Renal pelvis (tissue), 12 donors: ENCODE measurements at places on chromosomes 3 and 15. TPM values are rescaled to one million over a fixed set of nuclear protein-coding genes. Genes with fewer than 3 reads are reported as not detected.
A peak's percentile ranks its signal among the peaks of the same experiment; 100 is the strongest.

DNA sequence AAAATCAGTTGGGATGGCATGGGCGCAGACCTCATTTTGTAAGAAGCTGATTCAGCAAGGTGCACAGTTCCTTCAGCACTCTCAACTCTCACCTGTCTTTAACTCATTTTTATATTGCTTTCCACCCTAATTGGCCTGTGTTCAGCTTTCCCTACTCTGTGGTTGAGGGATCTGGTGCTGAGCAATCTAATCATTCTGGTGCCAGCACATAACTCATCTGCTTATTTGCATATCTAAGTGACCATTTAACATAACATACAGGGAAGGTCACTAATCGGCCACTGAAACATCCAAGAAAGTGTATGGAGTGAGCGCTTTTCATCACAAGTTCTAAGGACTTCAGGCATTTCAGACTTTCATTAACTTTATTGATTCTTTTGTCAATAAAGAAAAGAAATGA, 303.4 kb upstream of the ROPN1 start:
- DNase-seq: no peak

Gene MYRIP
- 2.0 TPM for polyA plus RNA-seq

Gene NR2E3
- 1.1 TPM for polyA plus RNA-seq

DNA sequence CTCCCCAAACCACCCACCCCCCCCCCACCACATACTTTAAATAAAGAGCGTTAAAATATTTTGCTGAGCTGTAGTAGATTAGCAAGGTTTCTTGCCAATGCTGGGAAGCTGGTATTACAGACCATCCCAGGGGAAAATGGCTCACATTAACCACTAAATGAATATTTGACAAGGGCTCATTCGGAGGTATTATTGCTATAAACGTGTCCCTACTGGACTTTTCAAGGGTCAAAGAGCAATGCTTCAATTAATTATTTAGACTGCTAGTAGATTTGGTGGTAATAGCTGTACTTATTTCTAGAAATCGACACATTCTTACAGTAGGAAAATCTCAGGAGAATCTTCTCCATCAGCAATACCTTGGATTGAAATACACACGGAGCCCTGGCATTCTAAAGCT, 5.2 kb downstream of the SOX2 start:
- DNase-seq: no peak

DNA sequence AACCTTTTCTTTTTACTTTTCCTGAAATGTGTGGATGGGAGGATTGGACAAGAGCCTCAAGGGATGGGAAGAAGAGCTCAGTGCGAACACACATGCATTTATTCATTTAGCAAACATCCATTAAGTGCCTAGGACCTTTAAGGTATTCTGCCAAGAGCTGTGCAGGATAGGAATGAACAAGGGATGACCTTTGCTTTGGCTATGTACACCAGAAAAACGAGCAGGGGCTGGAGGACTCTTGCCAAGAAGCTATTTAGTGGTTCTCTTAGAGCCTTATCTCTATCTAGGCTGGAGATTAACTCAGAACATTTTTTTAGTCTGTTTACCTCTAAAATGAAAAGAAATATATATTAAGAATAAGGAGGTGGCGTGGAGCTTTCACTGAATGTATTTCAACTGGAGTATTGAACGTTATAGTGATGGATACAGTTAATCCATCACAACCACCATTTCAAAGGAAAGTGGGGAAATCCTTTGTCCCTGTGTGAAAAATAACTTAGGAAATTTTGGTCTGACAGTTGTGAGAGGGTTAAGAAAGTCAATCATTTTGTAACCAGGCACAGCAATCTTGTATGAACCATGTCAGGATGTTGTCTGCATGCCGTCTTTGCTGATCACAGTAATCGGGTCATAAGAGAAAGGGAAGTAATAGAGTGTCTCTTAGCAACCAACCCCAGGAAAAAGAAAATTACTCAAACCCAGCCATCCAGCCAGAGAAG, 279.0 kb downstream of the LPP start:
- DNase-seq: no peak

GRCh38 chr3:120144267-120144666, 50.0 kb upstream of the GSK3B start:
- DNase-seq: peak; percentile 26

GRCh38 chr3:110393941-110394340, 677.7 kb upstream of the NECTIN3 start:
- DNase-seq: no peak

GRCh38 chr15:99430881-99431401, 134.8 kb upstream of the MEF2A start:
- DNase-seq: no peak

DNA sequence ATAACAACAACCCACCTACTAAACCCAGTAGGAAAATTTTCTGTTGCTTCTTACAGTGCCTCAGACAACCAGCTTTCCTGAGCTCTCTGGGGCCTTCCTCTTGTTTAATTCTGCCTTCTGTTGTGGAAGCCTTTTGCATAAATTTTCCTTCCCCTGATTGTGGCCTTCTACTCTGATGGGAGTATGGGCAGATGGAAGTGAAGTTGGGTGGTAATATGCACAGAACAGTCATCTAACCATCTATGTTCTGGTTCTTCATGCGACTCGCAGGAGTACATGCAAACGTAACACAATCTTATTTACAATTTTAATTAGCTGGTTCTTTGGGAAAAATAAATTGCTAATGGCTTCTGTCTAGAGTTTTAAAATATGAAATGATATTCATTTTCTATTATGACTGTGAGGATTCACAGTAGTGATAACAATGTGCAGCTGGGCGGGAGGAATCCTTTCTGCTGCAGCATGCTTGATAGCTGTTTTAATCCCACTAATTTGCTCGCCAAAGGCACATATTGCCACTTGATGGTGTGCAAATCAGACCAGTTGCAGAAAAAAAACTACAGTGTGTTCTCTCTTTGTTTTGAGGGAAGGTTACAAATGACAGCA, 311.5 kb upstream of the ROPN1 start:
- no peak for DNase-seq

Gene JMJD7
- polyA plus RNA-seq: 15.2 TPM

Gene CPLX3
- 0.09 TPM for polyA plus RNA-seq

DNA sequence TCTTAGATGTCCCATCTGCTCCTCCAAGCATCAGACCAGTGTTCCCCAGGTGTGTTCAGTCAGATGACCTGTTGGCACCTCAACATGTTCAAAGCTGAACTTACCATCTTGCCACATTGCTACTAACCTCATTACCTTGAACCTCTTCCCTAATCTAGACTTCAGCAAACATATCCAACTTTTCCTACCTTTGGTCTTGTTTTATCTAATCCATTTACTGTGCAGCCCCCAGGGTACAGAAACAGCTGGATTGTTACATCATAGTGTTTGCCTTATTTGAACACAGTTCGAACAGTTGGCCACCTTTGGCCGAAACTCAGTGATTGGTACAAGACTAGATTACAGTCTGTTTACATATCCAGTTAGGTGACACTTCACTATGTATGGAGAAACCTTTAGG, 36.1 kb upstream of the MCF2L2 start:
- DNase-seq: no peak

DNA sequence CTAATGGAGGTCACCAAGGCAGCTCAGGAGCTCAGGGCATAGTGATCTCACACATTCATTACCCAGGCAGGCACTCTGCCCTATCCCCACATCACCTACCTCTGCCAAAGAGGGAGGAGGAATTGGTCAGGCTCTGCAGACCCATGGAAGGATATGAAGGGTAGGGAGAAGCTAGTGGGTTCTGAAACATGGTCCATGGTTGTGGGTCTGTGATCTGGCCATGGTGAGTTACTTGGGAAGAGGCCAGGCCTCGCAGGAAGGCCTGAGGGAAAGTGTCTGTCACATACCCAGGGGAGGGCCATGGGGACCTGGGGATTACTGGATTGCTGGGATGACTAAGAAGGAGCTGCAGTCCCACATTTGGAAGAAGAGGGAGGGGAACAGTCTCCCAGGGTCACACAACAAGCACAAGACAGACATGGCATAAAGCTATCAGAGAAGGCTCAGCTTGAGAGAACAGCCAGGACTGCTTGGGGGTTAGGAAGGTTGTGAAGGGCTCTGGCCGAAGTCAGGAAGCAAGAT, 1.4 kb upstream of the PRSS50 start:
- no peak for DNase-seq

Gene HCLS1
- 4.9 TPM for polyA plus RNA-seq

GRCh38 chr3:111910806-111911205, 51.7 kb downstream of the PHLDB2 start:
- no peak for DNase-seq

- DNase-seq: peak; percentile 54
Observed at GRCh38 chr15:25437777-25438600, 835 bp downstream of the UBE3A start.

DNA sequence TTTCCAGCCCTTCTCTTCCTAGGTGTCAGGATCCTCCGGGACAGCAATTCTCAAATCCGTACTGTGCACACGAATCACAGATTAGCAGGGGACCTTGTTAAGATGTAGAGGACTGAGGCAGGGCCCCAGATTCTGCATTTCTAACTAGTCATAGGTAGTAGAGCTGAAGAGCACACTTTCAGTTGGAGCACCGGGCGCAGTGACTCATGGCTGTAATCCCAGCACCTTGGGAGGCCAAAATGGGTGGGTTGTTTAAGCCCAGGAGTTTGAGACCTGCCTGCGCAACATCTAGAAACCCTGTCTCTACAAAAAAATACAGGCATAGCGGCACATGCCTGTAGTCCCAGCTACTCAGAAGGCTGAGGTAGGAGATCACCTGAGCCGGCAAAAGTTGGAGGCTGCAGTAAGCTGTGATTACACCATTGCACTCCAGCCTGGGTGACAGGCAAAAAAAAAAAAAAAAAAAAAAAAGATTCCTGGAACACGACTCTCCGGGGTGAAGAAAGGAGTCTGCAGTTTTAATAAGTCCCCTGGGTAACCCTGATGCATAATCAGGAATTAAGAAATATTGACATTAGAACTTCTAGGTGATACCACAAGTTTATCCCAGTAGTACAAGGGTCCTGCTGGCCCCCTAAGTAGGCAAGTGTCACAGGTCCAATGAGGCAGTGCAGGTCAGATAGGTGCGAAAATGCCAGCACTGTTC, 21.4 kb upstream of the IGDCC3 start:
- no peak for DNase-seq

Gene ANKUB1
- polyA plus RNA-seq: not detected

Gene HESX1
- polyA plus RNA-seq: 2.6 TPM

GRCh38 chr15:87211547-87211946, 1045.0 kb downstream of the NTRK3 start:
- DNase-seq: no peak

GRCh38 chr15:69058830-69059556, 44.5 kb downstream of the NOX5 start:
- peak; percentile 93 for DNase-seq

- DNase-seq: no peak
Observed at GRCh38 chr15:85462029-85462428, 81.6 kb downstream of the AKAP13 start.

Gene OR5K2
- polyA plus RNA-seq: 0.14 TPM

GRCh38 chr3:99536555-99537314, 101.7 kb upstream of the COL8A1 start:
- no peak for DNase-seq

DNA sequence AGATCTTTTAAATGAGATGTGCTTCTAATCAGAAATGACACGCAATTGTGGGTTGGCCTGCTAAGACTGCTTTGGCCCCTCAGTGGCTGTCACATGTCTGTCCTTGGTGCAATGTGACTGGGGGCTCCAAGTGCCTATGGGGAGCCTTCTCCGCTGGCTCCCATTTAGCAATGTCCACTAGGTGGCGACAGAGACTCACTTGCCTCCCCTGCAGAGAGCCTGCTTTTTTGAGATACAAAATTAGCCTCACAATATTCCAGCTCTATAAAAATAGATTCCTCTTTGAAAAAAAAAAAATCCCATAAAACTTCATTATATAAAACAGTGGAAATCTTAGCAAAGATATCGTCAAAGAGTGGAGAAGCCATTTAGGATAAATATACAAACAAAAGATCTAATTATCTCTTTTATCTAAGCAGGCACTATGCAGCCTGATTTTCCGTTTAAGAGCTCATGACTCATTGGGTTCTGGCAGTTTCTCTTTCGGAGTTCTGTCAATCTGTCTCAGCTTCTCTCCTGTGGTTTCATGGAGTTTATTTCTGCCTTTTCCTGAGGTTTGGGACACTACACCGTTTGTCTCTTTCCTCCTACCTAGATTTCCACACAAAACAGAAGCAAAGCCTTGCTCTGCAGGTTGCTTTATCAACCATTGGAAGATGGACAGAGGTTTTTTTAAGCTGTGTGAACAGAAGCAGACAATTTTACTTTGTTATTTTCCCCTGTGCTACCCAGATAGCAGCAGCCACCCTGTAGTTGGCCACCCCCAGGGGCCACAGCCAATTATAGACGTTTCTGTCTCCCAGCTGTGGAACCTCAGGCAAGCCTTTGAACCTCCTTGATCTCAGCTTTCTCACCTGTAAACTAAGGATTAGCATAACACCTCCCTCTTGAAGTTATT, 68.4 kb upstream of the TNFAIP8L3 start:
- DNase-seq: peak; percentile 42

Gene ESYT3
- polyA plus RNA-seq: 1.6 TPM

Gene NEDD4
- 15.0 TPM for polyA plus RNA-seq

- DNase-seq: no peak
Observed at GRCh38 chr15:61654918-61655317, 405.3 kb downstream of the VPS13C start.

DNA sequence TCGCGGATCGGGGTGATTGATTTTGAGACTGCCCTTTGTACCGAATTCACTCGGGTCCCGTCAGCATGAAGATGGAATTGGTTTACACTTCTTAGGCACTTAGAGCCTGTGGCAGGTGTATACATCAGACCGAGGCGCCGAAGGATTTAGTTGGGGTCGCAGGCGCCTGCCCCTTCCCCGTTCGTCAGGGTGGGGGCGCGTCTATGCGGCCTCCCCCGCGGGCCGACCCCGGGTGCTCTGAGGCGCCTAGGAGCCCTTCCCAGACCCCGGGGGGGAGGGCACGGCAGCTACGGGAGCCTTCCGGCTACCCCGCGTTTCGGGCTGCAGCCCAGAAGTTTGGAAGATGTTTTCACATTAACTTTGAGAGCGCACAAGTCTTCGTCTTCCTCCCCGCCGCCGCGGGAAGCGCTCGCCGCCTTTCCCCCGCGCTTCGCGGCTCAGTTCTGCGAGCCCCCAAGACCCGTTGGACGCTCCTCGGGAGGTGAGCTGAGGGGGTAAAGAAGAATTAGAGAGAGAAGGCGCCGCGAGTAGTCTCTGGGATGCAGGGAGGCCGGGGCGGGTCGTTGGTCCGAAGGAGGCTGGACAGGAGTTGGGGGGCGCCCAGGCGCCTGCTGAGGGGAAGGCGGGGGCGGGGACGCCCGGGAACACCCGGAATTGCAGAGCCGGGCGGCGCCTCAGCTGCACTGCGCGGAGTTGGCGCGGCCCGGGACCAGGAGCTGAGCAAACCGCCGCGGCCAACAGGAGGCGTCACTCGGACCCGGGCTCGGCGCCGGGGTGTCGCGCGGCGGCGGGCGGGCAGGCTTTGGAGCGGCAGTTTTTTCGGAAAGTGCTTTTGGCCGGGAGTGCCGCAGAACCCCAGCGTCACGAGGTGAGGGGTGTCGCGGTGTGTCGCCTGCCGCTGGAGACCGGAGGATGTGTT, 780 bp downstream of the TIPARP start:
- peak; percentile 56 for DNase-seq

DNA sequence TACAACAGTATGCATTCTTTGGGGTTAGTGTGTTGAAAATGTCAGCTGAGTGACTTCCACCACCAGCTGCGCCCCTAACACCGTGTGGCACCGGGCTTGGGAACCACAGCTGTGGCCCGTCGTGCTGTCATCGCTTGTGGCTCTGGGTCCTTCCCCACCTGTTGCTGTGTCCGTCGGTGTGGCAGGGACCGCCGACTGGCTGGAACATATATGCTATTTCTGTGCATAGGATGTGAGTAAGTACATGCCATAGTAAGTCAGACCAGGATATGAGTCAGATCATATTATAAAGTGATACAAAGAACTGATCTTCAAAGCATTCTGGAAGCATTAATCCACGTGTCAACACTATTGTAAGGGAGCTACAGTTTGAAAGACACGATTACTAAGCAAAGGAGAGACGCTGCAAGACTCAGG, 31.9 kb downstream of the EHD4 start:
- no peak for DNase-seq

Gene CLDND1
- 163 TPM for polyA plus RNA-seq
